ENCODE measurements at places on chromosomes 16 and 17.

GRCh38 chr16:56134790-56135189 lies 56.5 kb upstream of the GNAO1 start:
- DNase-seq = no peak

GRCh38 chr17:38711792-38712571 lies 6.9 kb downstream of the MLLT6 start:
- DNase-seq = no peak

GRCh38 chr17:49287481-49287880 lies 56.9 kb upstream of the PHOSPHO1 start:
- no peak for DNase-seq

DNA sequence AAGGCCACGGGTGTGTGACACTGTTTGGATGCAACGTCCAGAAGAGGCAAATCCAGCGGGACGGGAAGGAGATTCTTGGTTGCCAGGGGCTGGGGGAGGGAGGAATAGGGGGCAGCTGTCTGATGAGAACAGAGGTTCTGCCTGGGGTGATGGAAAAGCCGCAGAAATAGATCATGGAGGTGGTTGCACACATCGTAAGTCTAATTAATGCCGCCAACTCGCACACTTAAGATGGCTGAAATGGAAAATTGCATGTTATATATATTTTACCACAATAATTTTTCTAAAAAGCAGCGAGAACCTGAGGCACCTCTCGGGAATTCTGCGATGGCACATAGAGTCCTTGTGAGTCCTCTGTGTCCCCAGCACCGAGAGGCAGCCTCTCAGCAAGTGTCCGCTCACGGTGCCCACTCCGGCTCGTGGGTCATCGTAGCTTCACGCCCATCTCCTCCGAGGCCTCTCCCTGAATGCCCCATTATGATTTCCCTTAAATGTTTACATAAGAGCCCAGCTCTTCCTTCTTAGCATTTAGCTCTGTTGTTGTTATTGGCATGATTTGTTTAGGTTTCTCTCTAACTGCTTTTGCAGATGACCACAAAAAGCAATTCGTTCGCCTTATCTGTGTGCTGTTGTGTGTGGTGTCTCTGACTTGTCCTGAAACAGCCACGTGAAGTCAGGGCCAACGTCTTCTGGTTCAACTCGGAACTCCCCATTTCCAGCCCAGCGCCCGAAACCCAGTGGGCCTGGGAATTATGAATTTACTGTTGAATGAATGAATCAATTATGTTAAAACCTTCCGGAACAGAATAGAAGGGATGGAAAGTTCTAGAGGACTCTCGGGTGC lies 7.7 kb downstream of the WFDC1 start:
- DNase-seq = no peak

GRCh38 chr16:26316683-26317464 lies 625.1 kb downstream of the HS3ST4 start:
- DNase-seq = no peak

- DNase-seq = no peak
Observed at GRCh38 chr16:19687279-19687678, 30.7 kb downstream of the KNOP1 start.

DNA sequence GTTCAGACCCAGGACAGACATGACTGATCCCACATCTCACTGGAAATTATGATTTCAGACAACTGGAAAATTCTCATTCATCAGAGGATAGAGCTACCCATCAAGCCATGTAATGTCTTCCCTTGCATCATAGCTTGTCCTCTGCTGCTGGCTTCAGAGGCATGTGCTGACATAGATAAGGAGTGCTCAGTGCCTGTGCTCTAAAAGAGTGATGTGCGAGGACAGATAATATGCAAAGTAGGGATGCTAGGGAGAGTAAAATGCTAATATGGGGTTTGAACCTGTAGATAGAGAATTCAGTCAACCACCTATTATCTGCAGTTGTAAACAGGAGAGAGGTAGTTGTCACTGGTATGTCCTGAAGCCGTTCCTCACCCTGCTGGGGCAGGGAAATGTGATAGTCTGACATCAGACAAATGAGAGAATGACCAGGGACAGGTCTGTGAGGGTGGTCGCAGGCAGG lies 349.7 kb upstream of the CCL2 start:
- DNase-seq = no peak

DNA sequence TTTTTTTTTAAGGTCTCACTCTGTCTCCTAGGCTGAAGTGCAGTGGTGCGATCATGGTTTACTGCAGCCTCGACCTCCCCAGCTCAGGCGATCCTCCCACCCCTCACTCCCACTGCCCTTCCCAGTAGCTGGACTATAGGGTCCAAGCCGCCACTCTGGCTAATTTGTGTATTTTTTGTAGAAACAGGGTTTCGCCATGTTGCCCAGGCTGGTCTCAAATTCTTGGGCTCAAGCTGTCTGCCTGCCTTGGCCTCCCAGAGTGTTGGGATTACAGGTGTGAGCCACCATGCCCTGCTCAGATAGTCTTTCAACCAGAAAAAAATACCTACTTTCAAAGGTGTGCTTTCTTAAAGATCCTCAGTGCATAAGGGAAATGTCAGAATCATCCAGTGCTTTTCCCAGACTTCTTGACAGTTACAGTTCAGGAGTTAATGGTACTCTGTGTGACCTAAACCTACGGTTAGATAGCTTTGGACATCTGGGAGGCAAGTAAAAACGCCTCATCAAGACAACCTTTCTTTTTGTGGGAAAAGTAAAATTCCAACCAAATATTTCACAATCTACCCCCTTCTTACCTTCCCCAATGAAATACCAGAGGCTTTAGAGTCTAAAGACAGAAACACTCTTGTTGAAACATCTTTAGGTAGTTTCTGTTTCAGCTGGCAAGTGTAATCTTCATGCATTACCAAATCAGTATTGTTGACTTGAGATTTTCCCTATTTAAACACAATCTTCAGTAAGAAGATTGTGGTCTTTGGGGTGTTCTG lies 6.8 kb downstream of the RSPRY1 start:
- no peak for DNase-seq

- DNase-seq = no peak
Observed at GRCh38 chr17:71251951-71252350, 868.9 kb upstream of the SOX9 start.

- no peak for DNase-seq
Observed at GRCh38 chr17:31492880-31493655, 101.6 kb downstream of the RAB11FIP4 start.

DNA sequence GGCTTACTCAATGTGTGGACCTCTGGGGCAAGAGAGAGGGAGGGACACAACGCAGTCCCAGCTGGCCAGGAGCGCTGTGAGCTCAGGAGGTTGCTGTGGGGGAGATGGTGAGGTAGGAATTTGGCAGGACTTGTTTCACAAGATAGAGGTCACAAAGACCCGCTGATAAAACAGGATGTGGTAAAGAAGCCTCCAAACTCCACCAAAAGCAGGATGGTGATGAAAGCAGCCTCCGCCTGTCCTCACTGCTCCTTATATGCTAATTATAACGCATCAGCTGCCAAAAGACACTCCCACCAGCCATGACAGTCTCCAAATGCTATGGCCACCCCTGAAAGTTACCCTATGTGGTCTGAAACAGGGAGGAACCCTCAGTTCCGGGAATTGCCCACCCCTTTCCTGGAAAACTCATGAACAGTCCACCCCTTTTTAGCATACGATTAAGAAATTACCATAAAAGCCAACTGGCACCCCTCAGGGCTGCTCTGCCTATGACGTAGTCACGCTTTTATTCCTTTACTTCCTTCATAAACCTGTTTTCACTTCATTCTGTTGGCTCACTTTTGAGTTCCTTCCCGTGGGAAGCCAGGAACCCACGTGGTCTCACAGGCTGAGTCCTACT lies 5.3 kb upstream of the EIF4A3 start:
- no peak for DNase-seq

- no peak for DNase-seq
Observed at GRCh38 chr16:3578610-3579551, 1.7 kb upstream of the NLRC3 start.

GRCh38 chr17:69223809-69224208 lies 4.8 kb downstream of the ABCA10 start:
- DNase-seq = peak; percentile 12

DNA sequence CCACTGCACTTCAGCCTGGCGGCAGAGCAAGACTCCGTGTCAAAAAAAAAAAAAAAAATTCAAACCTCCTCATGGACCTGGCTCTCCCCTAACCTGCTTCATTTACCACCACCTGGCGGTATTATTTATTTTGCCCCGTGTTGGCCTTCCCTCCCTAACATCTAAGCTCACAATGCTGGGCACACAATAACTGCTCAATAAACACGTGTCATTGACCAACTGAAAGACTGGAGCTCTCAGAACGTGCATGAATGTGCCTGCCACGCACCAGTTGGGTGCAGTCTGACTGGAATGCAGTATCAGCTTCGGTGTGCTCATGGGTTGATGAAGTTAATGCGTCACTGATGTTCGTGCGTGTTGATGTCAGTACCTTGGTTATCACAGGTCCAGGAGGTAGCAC lies 64.4 kb upstream of the CDC42EP4 start:
- no peak for DNase-seq

- no peak for DNase-seq
Observed at GRCh38 chr16:87926246-87927194, 9.8 kb downstream of the CA5A start.

DNA sequence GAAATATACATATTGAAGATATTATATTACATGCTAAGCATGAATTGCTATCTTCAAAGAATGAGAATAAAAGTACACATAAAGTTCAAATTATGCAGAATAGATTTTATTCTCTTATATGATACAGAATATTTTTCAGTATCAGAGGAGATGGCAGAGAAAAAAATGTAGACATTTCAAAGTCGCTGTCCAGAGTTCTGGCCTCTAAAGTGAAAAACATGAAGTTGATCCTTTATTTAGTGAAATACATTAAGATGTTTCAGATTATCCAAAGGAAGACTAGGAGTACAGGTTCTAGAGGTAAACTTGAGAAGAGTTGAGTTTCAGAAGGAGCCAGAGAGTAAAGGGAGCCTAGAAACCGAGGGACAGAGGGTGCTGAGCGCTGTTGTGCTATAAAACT lies 303.6 kb downstream of the UTP18 start:
- DNase-seq = no peak

GRCh38 chr17:27284811-27285415 lies 9.0 kb upstream of the WSB1 start:
- DNase-seq = no peak

- no peak for DNase-seq
Observed at GRCh38 chr17:57678393-57678792, 66.7 kb downstream of the CCDC182 start.

GRCh38 chr16:28977703-28978662 lies 3.4 kb downstream of the SPNS1 start:
- DNase-seq = no peak

- no peak for DNase-seq
Observed at GRCh38 chr17:42518755-42519545, 17.1 kb upstream of the NAGLU start.

GRCh38 chr16:9151597-9151996 lies 60.2 kb downstream of the HAPSTR1 start:
- no peak for DNase-seq

- DNase-seq = no peak
Observed at GRCh38 chr16:7355758-7356157, 23.1 kb downstream of the RBFOX1 start.

- DNase-seq = no peak
Observed at GRCh38 chr16:58847902-58848661, 114.0 kb upstream of the GOT2 start.

- DNase-seq = no peak
Observed at GRCh38 chr17:31294820-31295488, 2.1 kb downstream of the OMG start.

GRCh38 chr17:7797976-7798375 lies 36.0 kb upstream of the KDM6B start:
- DNase-seq = no peak

DNA sequence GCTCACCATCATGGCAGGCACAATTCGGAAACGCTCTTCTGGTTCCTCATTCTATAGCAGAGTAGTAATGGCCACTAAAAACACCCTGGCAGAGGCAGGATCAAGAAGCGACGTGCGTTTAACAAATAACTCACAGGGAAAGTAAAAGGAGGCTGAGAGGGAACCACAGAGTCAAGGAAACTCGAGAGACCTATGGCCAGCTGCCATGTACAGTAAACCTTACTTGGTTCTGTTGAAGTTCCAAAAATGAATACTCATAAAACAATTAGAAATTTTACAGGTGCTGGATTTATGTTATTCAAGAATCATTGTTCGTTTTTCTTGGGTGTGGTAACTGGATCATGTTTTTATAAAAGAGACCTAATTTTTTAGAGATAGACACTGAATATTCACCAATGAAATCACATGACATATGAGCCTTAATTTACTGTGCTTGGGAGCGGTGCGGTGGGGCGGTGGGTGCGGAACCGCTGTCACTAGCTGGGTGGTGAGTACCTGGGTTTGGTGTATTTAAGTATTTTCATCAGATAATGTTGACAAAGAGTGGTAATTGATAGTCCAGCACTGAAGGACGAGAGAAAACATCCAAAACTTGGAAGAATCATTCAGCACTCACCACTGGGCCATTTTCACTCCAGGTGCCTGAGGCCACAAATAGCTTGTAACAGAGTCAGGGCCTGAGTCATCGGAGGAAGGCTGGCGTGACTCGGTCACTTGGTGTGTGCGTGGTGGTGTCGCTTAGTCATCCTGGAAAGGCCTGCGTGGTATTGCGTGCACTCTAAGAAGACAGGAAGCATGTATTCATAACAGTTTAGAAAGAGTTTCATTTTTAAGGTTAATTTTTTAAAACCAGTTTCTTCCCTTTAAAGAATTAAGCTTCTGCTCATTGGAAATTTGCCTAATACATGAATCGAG lies 135.4 kb upstream of the CHMP6 start:
- no peak for DNase-seq

GRCh38 chr17:28384281-28385036 lies 13.0 kb downstream of the SARM1 start:
- DNase-seq = no peak

DNA sequence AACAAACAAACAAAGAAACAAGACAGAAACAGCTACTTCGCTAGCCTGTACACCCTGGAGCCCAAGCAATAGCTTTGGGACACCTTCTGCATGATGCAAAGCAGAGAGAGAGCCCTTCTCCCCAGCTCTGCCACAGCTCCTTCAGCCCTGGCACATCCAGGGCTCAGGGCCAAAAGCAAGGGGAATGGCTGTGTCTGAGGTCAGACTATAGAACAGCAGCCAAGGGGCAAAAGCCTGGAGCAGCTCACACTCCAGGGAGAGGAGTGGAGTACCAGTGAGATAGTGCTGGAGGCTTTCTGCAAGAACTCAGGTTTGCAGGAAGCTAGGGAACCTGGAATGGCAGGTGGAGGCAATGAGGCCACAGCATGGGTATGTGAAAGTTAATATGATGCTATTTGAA lies 11.6 kb upstream of the SEPHS2 start:
- no peak for DNase-seq

DNA sequence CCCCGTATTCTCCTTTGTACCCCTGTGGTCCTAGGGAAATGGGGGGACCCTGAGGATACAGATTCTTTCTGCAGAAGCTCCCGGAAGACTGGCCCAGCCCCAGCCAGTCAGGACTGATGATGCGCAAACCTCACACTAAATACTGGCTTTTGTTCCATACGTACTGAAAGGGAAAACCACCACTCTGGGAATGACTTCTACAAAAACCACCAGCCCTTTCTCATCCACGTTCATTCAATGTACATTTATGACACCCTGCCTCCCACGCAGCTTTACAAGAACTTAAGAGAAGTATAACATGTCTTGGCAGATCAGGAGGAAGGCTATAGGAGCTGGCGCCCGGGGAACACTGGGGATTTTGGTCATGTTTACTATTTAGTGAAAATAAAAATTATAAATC lies 70.6 kb downstream of the MARCHF10 start:
- DNase-seq = no peak

GRCh38 chr17:37605813-37606505 lies 3.3 kb downstream of the SYNRG start:
- DNase-seq = no peak

GRCh38 chr16:24836836-24837235 lies 8.9 kb upstream of the SLC5A11 start:
- no peak for DNase-seq
